Activated CD8-positive, alpha-beta memory T cell treated with anti-CD3 and anti-CD28 coated beads for 4 hours (primary cell): ENCODE measurements at places on chromosomes 4 and X.
A peak's percentile ranks its signal among the peaks of the same experiment; 100 is the strongest.

DNA sequence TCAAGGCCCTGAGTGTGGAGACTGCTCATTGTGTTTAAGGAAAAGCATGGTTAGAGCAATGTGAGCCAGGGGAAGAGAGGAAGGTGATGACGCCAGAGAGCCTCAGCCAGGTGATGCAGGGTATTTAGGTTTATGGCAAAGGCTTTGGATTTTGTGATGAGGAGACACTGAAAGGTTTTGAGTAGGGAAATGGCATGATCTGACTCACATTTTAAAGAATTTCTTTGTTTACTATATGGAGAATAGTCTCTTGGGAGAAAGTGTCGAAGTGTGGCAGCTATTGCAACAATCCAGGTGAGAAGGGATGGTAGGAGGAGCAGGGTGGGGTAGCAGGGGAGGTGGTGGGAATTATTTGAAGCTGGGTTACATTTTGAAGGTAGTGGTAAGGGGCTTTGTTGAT lies 293.4 kb upstream of the IGFBP7 start:
- DNase-seq = no peak

DNA sequence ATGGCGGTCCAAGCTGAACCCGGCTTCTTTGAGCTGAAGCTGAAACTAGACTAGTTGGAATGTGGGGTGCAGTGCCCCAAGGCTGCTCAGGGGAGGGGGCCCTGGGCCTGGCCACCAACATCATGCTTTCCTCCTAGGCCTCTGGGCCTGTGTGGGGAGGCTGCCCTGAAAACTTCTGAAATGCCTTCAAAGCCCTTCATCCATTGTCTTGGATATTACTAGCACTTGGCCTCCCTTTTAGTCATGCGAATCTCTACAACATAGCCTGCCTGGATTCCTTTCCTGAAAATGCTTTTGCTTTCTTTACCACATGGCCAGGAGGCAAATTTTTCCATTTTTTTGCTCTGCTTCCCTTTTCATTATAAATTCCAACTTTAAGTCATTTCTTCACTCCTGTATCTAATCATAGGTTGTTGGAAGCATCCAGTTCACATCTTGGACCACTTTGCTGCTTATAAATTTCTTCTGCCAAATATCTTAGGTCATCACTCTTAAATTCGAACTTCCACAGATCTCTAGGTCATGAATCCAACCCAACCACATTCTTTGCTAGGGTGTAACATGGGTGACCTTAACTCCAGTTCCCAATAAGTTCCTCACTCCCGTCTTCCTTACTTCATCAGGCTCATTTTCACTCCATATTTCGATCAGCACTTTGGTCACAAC lies 103.4 kb downstream of the DDIT4L start:
- no peak for DNase-seq

DNA sequence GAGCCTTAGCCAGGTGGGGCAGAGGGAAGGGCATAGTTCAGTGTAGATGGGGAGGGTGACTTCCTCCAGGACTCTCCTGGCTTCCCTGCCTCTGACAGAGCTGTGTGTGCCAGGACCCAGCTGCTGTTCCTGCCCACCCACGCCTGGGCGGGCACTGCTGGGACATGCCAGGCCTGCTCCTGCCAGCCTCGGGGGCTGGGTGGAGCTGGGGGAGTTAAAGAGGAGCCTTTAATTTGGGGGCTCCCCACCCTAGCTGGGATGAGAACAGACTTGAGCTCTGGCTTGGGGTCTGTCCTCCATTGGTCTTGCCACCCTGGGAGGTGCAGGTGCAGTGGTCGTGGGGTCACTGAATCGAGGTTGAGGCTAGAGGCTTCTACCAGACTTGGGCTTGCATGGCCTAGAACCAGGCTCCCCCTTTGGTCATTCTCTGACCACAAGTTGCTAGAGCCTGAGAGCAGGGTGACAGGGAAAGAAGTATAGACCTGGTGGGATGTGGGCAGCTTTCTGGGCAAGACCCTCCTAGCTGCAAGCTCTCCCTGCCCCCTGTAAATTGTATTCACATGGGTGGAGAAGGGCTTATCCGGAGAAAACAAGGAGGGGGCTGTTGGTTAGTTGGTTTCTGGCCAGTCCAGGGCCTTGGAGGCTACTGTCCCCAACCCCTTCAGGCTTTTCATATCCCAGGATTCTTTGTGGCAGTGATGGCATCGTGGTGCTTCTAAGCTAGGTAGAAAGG lies 5.7 kb downstream of the EFNB1 start:
- no peak for DNase-seq

DNA sequence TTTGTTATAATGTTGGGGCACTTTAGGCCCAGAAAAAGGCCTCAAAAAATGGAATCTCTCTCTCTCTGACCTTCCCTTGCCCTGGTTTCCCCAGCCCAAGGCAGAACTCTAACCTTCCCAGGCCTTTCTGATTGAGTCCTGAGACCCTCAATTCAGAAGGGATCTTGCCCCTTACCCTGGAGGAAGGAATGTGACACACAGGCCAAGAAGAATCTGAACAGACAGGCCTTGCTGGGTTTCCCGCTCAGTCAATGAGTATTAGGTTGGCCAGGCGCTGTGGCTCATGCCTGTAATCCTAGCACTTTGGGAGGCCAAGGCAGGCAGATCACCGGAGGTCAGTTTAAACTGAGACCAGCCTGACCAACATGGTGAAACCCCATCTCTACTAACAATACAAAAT lies 27.6 kb downstream of the ELOVL6 start:
- no peak for DNase-seq

DNA sequence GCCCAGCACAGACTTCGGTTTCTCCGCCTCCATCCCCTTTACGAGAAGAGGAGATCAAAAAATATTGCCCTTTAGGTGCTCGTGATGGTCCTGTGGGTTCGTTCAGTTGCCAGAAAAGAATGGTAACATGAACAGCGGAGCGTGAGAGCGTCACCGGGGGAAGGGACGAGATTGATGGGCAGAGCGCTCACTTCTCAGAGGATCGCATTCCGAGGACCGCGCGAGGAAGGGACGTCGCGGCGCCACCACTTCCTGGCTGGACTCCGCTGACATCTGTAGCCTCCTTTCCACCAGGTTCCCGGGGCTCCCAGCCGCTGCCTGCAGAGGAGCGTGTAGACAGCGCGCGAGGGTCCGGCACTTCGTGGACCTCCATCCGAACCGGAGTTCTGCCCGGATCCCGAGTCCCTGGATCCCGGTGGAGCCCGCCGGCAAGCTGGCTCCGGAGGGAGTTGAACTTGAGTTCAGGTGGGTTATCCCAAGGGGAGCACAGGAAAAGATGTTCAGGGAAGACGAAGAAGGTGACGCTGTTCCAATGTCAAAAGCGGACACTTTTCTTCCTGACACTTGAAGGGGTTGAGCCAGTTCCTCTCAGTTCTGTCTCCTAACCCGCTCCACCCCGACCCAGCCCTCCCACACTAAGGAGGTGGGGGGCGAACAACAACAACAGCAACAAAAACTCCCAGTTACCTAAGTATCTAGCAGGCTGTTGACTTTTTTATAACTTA lies 484 bp downstream of the GALNTL6 start:
- no peak for DNase-seq

DNA sequence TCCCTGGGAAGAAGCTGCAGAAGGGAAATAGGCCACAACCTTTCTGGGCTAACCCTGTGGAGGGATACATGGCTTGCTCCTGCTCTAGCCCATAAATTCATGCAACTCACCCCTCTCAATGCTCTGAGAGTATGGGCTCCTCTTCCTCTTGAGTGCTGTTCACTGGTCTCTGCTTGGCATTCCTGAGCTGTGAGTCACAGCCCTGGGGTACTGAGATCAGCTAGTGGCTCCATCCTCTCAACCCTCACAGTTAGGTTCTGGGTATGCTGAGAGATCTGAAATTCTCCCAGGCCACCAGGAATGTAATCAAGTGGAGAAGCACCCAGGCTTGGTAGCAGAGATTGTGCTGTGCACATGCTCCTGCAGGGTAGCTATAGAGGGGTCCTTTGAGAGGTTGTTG lies 60.6 kb upstream of the SPANXN2 start:
- DNase-seq = no peak

- no peak for DNase-seq
Observed at GRCh38 chrX:79133904-79134303, 10.6 kb upstream of the GPR174 start.

- no peak for DNase-seq
Observed at GRCh38 chr4:25835384-25835783, 27.4 kb downstream of the SEL1L3 start.

DNA sequence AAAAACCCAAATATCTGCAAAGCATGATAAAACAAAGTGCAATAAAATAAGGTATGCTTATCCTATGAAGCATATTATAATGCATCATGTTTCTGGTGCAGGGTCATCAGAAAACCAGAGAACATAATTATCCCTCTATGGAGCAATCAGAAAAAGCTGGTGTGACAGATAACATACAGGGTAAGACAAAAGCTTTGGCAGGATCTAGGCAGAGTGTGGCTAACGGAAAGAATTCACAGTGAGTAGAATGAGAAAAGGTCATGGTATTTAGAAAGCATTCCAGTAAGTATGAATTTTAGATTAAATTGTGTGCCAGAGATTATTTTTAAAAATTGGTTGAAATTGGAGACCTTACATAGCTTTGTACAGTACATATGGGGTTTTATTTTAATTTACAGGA lies 29.0 kb upstream of the UGT2B4 start:
- DNase-seq = no peak

DNA sequence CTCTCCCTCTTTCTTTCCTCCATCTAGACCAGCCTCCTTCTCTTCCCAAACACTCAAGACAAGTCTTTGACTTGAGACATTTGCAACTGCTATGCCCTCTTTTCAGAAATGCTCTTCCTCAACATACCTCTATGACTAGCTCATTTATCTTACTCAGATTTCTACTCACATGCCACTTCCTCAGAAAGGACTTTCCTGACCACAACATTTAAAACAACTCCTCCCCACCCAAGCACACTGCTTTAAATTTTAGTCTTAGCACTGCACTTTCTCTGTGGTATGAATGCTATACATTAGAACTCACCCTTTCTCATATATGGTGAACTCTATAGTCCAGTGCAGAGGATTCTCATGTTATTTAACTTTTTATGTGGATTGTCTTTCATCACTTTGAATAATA lies 28.4 kb upstream of the SULT1E1 start:
- no peak for DNase-seq

DNA sequence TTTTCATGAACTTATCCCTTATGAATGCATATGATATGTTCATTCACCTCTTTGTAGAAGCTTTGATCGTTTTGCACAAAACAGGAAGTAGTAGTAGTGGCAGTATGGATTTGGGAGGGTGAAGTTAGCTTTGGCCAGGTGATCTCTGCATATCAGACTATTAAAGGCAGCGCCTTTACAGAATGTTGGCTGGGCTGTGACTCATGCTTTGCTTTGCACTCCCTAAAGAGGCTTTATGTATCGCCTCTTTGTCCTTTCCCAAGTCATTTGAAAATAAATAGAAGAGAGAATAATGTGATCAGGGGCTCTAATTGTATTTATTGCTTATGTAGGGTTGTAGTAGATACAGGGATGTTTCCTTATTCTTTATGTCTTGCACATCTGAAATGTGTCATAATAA lies 50.4 kb downstream of the SHROOM3 start:
- DNase-seq = no peak

DNA sequence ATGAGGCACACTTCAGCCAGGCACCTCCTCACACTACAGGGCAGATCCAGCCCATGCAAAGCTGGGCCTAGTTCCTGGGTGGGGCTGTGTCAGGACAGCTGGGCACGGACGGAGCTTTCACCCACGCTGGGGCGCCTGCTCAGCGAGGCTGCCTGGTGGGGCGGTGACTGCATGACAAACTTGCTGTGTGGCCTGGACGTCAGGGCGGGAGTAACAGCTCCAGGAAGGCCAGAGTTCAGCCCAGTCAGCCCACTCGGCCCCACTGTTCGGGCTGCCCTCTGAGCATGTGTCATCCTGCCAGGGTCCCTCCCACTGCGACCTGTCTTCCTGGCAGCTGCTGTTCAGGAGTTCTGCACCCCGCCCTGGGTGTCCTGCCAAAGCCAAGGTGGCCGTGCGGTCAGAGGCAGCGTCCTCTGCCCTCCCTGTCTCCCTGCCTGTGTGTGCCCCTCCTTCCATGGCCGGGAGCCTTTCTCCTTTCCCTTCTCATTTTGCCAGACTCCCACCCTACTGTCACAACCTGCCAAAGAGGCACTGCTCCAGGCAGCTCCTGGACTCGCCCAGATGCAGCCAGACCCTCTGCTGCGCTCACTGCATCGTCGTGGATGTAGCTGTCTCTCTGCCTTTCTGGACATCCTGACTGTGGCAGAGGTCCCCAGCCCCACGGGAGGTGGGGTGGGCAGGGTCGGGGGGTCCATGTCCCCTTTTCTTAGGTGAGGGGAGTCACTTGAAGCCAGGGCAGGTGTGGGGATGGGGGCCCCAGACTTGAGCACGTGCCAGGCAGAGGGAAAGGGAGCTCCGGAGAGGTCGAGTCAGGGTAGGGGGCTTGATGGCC lies 33.0 kb upstream of the KIAA0232 start:
- DNase-seq = no peak

DNA sequence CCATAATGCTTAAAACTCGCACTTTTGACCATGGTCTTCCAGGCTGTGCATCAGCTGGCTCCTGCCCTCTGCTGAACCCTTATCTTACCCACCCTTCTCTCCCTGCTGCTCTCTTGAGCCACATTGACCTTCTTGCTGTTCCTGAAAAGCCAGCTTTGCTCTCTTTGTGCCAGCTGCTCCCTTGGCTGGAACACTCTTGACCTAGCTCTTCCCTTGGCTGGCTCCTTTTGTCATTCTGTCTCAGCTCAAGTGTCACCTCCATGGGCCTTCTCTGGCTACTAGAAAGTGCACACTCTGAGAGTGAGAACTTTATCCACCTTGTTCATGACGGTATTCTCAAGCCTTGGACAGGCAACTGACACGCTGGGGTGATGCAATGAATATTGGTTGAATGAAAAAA lies 112.1 kb downstream of the MGST2 start:
- no peak for DNase-seq

GRCh38 chr4:1856071-1856942 lies at the start of gene LETM1:
TSS of gene LETM1 (minus strand) at chr4:1856156. CDS start at chr4:1855950, 206 bp downstream.
- peak; percentile 89 for DNase-seq

DNA sequence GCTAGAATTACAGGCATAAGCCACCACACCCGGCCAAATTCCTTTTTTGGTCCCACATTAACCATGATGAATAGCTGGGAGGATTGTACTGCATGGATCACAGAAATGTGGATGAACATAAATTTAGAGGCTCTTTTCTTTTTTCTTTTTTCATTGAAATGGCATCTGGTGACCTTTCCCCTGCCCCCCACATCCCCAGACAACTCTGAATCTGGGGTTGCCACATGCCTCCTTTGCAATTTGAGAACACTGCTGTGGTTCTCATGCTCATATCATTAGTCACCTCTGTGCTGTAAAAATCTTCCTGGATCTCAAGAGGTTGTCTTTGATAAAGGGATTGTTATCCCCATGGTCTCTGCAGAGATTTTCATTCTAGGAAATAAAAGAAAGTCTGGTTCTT lies 22.8 kb upstream of the FMR1NB start:
- DNase-seq = no peak

GRCh38 chrX:48540480-48540879 lies 966 bp downstream of the TBC1D25 start:
- DNase-seq = no peak

- no peak for DNase-seq
Observed at GRCh38 chr4:81676537-81676936, 204.8 kb upstream of the RASGEF1B start.

GRCh38 chr4:184282895-184283654 lies 65.4 kb upstream of the ENPP6 start:
- DNase-seq = no peak
